ENCODE measurements at places on chromosomes 5 and 9. TPM values are rescaled to one million over a fixed set of nuclear protein-coding genes. Genes with fewer than 3 reads are reported as not detected.

Gene CCDC69
- 0.56 TPM for total RNA-seq

Gene SPATA24
- 4.4 TPM for total RNA-seq

Gene SLCO6A1
- total RNA-seq: not detected

Gene PHF24
- not detected for total RNA-seq

Gene SHISAL2B
- not detected for total RNA-seq

Gene SMC5
- total RNA-seq: 12.0 TPM

Gene LCP2
- not detected for total RNA-seq

Gene OTP
- not detected for total RNA-seq

Gene CHSY3
- total RNA-seq: 1.4 TPM

Gene MARVELD2
- 0.54 TPM for total RNA-seq

Gene ANKRD18B
- 13.4 TPM for total RNA-seq

Gene BSPRY
- total RNA-seq: not detected

- DNase-seq: peak; percentile 54
Observed at GRCh38 chr5:82265047-82265446, 13.1 kb downstream of the RPS23 start.

GRCh38 chr5:111004291-111004690 is 67.2 kb upstream of the TSLP start:
- DNase-seq: no peak

- no peak for DNase-seq
Observed at GRCh38 chr9:129732946-129733631, 19.8 kb downstream of the PTGES start.

GRCh38 chr5:68028131-68028727 is 187.3 kb upstream of the PIK3R1 start:
- DNase-seq: no peak

DNA sequence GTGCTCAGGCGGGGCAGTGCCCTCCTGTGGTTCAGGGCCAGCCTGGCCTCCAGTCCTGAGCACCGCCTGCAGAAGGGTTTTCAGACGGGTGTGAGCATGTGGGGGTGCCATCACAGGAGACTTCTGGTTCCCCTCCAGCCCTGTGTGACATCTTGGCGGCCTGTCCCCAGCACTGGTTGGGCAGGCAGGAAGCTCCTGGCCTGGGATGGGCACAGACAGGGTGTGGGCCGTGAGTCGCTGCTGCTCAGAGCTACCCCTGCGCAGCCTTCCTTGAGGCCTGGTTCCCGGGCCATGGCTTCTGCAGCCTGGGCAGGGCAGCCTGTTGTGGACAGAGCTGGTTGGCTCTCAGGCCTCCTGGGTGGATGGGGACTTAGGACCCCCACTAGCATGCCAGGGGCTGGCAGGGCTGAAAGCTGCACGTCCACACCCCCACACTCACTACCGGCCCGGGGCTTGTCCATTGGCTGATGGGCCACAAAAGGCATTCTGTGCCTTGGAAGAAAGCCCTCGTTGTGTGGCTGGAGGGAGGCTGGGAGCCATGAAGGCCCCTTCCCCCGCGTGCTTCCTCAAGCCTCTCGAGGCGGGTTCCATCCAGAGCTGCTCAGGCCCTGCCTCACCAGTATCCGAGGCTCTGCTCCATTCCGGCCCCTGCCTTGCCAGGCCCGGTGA is 58.7 kb downstream of the RXRA start:
- no peak for DNase-seq

GRCh38 chr5:177555228-177555627 is 865 bp upstream of the FAM193B start:
- DNase-seq: no peak

DNA sequence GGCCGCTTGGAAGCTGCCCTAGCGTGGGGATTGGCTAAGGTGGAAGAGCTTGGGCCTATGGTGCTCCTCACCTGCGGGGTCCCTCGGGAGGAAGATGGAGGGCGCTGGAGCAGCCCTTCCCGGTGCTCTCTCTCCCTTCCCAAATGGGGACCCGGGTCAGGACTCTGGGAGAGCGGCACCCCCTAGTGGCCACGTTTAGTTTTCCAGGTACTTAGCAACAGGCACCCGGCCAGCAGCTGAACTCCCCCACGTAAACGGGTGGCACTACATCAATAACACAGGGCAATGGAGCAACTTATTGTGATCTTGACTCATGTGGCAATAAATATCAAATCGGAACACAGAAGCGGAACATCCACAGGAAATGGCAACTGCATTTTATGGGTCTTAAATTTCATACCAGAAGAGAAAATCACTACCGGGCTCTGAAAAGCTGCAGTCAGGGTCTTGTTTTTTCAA is 316.6 kb downstream of the AGTPBP1 start:
- DNase-seq: no peak

DNA sequence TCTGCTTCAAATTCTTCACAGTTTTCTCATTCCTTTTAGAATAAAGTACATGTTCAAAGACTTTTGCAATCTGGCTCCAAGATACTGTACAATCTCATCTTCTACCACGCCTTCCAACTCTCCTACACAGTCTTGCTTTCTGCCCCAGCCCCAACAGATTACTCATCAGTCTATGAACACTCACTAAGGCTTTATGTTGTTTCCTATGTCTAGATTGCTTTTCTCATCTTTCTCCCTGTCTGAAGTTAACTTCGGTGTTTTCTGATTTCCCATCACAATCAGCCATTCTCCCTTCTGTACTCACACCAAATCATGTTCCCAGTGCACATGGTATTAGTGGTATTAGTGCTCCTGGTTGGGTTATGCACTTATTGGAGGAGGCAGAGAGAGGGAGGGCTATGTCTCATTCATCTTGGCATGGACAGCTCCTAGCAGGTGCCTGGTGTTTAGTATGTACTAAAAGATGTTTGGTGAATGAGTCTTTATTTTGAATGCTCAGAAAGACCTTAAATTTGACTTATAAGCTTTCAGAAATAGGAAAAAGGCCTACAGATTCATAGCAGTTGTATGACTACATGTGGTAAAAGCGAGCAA is 44.0 kb upstream of the ZNF608 start:
- peak; percentile 55 for DNase-seq

DNA sequence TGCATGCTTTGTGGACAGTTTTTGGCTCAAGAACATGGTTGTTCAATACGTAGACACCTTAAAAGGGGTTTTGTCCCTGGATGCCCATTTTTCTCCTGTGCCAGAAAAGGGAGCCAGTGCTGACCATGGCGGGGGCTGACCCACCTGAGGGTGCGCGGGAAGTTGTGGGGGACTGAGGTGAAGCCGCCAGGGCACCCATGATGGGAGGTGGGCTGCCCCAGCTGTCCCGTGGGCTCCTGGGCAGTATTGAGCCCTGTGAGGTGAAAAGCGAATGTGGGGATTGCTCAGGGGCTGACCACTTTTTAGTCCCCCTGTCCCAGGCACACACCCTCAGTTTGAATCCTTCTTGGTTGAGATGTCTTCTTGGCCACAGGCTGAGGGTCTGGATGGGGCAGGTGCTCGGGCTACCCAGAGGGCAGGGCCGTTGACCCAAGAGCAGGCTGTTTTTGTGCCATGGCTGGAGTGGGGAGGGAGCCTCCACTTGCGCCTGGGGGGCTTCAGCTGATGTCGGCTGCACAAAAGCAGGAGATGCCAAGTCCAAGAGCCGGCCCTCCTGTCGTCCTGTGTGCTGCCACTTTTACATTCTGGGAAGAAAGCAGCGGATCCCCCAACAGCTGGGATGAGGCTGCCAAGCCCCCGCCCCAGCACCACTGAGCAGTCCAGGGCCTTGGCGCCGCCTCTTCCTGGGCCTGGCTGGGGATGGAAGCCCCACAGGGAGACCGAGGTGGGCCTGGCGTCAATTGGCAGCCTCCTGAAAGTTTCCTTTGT is 120.1 kb downstream of the WNK2 start:
- DNase-seq: no peak

- peak; percentile 51 for DNase-seq
Observed at GRCh38 chr5:16690243-16690852, 73.6 kb upstream of the RETREG1 start.

- DNase-seq: peak; percentile 71
Observed at GRCh38 chr5:132386644-132387286, 17.3 kb downstream of the SLC22A5 start.

- DNase-seq: no peak
Observed at GRCh38 chr9:38434853-38435252, 10.6 kb upstream of the IGFBPL1 start.

DNA sequence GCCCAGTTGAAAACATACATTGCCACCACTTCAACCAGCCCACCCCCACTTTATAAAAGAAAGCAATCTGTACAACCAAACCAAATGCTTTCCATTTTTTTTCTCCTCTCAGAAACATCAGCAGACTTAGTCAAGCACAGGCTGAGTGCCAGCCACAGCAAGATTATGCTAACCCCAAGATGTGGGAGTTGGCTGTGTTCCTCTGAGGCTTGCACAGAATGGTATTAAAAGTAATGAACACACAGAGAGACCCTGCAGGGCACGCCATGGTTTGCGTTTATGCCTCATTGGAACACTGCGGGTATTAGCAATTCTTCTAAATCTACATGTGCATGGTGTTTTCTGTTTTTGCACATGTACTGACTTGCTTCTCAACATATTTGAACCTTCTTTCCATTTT is 419.9 kb upstream of the GRAMD2B start:
- peak; percentile 83 for DNase-seq

DNA sequence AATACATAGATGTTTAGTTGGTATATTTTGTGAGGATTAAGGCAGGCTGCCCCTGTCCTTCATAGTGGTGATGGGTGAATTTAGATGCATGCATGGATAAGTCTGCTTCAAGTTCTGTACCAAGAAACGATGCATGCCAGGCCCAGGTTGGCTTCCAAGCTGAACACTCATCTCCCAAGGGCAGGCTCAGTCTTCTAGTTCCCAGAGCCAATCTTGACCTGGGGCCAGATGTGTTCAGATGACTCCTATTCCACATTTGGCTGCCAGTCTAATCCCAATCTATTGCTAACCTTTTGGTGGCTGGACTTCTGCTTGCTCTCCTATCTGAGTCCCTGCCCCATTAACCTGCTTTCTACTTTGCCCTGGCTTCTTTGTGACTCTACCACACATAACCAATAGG is 18.5 kb upstream of the SNAPC3 start:
- DNase-seq: no peak

DNA sequence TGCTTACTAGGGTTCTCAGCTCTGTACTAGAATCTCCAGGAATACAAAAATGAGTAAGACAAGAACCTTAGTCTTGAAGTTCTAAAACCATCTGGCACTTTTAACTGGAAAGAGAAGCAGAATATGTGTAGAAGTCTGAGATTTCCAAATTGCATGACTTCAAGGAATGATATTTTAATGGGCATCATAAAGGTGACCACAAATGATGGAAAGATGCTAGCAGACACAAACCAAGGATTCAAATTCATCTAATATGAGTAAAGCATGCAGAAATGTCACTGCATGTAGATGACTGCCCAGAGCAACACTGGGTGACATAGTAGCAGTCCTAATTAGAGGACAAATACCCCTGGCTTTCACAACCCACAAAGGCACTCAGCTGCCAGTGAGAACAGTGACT is 117.2 kb downstream of the RPS23 start:
- no peak for DNase-seq

- no peak for DNase-seq
Observed at GRCh38 chr9:127033061-127033460, 89.4 kb downstream of the ANGPTL2 start.

GRCh38 chr9:2686911-2687310 is 30.4 kb upstream of the KCNV2 start:
- DNase-seq: no peak

DNA sequence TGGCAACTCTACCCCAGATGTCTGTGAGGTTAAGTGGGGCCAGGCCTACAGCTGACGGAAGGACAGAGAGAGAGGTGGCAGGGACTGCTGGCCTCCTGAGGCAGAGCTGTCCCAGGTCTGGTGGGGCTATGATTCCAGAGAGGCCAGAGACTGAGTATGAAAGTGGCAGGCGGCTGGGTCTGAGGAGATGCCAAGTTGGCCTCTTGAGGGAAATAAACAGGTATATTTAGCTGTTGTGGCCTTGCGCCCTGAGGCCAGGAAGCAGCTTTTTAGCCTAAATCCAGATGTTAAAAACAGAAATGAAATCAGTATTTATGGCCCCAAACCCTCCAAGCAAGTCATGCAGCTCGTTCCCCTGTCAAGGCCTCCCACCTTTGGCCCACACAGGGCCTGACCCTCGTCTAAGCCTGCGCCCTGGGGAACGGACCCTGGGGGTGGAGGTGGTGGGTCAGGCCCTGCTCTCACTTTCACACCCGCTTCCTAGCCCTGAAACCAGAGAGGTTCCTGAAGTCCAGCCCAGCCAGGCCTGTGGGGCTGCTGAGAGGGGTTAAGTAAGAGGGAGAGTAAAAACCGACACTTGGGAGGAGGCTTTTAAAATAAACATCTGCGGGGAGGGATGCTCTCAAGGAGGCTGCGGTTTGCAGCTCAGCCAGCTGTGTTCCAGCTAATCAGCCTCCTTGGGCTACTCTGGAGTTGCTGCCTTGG is 18.7 kb downstream of the PCDHGC5 start:
- DNase-seq: peak; percentile 94

DNA sequence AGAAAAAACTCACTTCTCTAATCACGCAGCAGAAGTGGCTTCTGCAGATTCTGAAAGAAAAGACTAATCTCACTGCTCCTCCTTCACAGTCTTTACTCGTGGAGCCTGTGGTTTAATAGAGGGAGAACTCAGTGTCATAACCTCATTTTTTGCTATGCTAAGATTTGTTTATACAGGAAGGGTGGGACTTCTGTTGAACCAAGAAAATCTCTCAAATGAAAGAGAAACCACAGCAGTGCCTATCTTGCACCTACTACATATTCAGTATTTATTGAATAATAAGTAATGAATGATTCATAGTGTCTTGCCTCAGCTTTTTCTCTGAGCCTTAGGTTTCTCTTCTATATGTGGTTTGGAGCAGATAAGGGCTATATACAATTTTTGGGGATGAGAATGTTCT is 136.1 kb upstream of the DMAC1 start:
- no peak for DNase-seq

DNA sequence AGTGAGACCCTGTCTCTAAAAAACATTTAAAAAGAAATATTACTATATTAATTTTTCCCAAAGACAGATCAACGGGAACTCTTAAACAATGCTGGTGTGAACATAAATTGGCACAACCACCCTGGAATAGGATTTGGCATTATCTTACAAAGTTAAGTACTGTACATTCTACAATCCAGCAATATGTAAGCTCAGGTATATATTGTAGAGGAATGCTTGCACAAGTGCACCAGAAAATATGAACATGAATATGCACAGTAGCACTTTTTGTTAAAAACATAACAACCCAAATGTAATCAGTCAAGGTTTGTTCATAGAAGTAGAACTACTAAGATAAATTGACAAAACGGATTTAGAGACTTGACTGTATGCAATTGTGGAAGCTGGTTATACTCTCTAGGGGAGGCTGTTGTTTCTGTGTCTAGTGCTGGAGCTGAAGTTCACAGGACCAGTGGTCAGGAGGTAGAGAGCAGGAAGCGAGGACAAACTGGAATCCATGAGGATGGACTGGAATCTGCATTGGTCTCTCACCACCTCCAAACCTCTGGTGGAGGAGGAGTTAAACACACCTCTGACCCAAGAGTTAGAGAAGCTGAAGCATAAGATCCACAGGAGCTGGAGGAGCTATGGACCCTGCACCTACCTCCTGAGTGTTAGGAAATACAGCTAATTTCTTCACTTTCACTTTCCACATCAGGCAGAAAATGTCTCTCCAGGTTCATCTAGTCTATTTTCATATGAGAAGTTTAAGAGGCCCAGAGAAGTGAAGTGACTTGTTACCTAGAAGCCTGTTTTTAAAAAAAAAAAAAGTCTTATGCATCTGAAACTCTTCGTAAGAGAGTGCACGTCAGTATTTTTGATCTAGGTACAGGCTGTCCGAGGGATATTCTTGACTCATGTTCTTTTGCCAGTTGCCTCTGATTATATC is 20.3 kb upstream of the RIC1 start:
- no peak for DNase-seq
